ENCODE measurements at places on chromosomes 5 and 9. TPM values are rescaled to one million over a fixed set of nuclear protein-coding genes. Genes with fewer than 3 reads are reported as not detected.

The DNAH5 gene
- 0.48 TPM for total RNA-seq

The NIPBL gene
- 111 TPM for total RNA-seq

The CLTB gene
- total RNA-seq: 29.6 TPM

The SMIM33 gene
- total RNA-seq: not detected

The HEMGN gene
- 8.3 TPM for total RNA-seq

The C5orf52 gene
- not detected for total RNA-seq

The FAM193B gene
- total RNA-seq: 22.8 TPM

The IL13 gene
- total RNA-seq: not detected

All from urinary bladder (tissue), 4 donors.